AG20443 (cell line): ENCODE measurements at places on chromosomes 2 and 18.
A peak's percentile ranks its signal among the peaks of the same experiment; 100 is the strongest.

- no peak for DNase-seq
Observed at GRCh38 chr18:31581498-31582197, 10.0 kb upstream of the TTR start.

DNA sequence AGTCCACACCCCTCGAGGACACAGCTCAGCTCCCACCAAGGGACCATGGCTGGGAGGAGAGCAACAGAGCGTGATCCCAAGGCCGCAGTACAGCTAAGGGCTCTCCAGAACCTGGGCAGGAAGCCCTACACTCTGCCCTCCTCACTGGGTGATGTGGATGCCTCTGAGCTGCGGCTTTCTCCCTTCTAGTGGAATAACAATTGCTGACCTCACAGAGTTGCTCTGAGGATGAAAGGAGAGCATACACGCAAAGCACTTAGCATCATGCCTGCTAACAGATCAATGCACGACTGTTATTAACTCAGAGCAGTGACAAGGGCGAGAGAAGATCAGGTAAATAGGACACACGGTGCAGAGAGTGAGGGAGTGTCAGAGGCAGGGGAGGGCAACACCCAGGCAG is 74.2 kb downstream of the ZFP36L2 start:
- DNase-seq = no peak

DNA sequence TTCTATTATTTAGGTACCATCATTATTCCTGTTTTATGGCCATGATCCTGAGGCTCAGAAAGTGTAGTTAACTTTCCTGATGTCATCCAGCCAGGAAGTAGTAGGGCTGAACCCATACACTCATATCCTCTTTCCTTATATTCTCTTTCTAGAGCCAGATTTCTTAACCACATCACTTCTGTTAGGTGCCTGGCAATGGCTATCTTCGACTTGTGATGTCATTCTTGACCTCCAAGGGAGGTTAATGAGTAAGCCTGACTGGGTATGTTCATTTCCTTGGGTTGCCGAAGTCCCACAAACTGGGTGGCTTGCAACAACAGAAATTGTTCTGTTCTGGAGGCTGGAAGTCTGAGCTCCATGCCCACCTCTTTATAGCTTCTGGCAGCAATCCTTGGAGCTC is 43.4 kb downstream of the ITGB6 start:
- DNase-seq = peak; percentile 34

GRCh38 chr2:42074661-42075060 is 26.8 kb downstream of the PKDCC start:
- no peak for DNase-seq

- peak; percentile 37 for DNase-seq
Observed at GRCh38 chr2:46135958-46136357, 161.2 kb upstream of the EPAS1 start.

DNA sequence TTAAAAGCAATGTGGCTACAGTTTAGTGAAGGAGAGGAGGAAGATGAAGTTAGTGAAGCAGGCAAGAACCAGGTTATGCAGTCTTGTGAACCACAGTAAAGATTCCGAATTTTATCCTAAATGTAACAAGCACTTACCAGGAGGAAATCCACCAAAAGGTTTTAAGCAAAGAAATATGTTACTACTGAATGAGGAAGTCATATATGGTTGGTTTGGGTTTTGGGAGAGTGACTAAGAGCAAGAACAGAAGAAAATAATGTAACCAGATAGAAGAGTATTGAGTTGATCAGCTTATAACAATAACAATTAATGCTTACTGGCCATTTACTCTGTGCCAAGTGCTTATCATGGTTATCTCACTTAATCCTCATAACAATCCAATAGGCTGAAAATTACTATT is 1.9 kb downstream of the USP37 start:
- DNase-seq = no peak

GRCh38 chr2:69983392-69983966 is 22.0 kb upstream of the ASPRV1 start:
- DNase-seq = no peak

DNA sequence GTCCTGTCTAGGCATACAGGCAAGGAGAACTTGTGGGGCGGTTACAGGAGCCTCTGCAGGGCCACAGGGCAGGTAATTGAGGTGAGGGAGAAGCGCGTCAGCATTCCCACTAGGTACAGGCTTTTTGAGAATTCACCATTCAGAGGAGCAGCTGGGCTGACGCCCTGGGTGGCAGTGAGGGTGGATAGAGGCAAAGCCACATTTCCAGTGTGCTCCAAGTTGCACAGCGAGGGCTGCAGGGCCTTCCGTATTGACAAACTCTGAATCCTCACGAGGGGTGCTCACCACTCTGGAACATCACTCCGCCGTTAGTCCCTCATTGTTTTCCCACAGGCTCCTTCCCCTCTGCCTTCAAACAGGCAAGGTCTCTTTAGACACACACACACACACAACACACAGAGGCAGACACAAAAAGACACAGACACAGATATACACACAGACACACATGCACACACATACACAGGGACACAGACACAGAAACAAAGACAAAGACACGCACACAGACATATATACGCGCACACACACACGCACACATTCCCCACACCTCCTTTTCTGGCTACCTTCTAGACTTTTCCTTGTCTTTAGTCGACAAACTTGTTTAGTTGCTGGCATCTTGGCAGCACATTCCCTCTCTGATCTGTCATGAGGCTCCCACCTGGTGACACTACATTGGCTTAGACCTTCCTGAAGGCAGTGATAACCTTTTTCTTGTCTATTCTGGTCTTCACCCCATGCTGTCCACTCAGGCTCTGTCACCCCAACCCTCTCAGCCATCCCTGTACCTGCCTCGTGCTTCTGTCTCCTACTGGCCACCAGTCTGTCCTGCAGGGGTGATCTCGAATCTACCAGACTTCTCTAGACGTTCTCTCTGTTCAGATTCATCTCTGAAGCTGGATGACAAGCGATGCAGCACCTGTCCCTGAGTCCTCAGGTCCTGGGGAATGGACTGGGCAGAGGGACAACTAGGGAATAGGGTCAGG is 136.8 kb downstream of the ALPK2 start:
- DNase-seq = no peak

DNA sequence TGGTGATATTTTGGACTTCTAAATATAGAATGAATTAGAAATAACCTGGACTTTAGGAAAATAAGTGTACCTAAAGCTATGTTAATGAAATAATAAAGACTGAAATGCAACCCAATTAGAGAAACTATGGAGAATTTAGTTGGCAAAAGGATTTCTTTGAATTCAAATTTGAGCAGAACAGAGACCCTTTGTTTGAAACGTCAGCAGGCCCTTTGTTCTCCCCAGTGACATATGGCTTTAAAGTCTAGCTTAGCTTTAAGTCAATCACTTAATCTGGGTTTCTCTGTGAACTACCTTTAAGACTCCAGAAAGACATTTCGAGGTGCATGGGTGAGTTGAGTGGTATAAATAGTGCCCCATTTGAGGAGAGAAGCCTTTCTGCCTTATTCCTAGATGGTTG is 130.5 kb upstream of the CREB1 start:
- no peak for DNase-seq

DNA sequence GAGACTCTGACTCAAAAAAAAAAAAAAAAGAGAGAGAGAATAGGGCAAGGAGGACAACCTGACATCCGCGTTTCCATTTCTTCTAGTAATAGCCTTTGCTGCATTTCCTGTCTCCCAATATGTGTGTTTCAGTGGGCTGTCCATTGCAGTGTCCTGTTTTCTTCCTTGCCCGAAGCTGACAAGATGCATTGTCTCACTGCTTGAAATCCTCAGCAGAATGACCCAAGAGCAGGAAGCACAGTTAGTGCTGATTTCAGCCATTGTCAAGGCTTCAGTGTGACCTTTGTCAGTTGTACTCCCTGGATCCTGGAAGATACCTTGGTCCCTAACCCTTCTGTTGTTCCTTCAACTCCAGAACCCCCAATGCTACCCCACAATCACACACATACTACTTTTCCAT is 71.2 kb downstream of the SLC16A14 start:
- no peak for DNase-seq

DNA sequence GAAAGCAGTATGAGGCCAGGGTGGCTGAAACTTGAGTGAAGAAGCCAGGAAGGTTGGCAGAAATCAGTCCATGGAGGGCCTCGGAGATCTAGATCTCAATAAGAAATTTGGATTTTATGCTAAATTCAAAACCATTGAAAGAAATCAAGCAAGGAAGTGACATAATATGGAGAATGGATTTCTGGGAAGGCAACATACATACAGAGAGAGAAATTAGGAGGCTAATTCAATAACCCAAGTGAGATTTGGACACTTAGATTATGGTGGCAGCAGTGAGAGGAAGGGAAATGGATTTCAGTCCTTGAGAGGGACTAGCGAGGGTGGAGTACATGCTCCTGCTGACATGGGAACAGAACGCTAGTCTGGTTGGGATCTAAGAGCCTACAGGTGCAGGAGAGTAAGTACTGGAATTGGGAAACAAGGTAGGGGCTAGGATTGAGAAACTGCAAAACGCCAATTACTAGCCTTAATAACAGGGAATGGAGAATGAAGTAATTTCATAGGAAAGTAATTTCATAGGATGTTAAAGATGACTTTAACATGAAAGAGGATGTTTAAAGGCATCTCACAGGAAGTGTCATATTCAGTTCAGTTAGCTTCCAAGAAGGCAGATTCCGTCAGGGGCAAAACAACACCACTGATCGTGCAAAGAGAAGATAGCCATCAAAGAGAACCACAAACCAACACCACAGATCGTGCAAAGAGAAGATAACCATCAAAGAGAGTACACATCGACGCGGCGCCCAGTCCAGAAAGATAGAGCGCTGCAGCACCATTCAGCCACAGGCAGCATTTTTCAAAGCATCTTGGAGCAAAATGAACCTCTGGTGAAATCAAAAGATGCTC is 27.2 kb downstream of the CDKL4 start:
- DNase-seq = no peak

DNA sequence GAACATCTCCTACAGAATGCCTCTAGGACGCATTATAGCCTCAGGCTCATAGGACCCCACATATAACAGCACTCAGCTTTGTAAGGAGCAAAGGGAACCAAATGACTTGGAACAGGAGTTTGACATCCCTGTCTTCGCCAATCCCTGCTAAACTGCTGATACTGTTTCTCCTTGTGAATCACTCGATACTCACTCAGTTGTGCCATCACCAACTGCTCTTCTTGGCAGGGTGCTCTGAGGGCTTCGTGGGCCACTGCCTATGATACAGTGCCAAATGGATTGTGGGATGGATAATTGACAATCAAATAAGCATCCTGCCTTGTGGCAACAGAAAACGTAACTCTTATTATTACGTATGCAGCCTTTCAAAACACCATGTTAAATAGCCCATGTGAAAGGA is 396.3 kb downstream of the RIT2 start:
- no peak for DNase-seq

- DNase-seq = no peak
Observed at GRCh38 chr18:75189696-75190095, 19.2 kb downstream of the PTGR3 start.

DNA sequence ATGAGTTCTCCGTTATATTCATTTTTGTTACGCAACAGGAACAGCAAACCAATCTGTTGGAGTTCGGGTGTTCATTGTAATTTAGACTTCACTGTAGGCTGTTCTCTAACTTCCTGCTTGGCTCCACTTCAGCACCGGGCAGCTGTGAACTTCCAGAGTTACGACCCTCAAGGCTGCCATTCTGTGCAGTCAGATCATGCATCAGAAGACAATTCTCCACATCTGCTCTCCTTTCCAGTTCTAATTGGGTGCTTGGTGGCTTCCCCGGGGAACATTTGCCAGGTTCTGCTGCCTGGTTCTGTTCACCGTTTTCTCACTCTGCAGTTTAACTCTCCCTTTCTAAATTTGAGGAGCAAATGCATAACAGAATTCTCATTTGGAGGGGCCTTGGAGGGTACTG is 237.7 kb downstream of the NYAP2 start:
- DNase-seq = peak; percentile 19

GRCh38 chr2:37417321-37417720 is 72.9 kb downstream of the QPCT start:
- peak; percentile 65 for DNase-seq

DNA sequence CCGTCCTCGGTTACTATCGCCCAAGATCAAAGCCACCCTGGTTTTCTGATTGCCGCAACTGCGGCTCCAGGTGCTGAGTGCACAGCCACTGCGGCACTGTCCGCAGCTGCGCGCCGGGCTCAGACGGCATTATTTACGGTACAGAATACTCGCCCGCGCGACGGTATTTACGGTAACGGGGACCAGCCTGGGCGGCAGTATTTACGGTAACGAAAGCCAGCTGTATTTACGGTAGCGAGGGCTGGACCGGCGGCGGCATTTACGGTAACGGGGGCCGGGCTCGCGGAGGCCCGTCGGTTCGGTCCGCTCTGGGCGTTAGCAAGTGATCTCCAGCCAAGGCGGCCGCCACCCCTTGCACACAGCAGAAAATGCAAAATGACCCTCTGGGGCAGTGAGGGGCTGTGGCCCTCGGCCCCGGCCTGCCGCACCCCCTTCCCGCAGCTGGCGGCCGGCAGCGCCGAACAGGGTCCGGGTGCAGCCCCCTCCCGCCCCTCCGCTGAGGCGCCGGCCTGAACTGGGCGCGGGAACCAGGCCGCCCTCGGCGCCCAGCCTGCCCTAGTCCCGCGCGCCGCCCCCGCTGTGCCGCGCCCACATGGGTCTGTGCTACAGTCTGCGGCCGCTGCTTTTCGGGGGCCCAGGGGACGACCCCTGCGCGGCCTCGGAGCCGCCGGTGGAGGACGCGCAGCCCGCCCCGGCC is at the start of gene GNAL:
Gene GNAL (plus strand): TSS at position 293 of the 697 bp plus-strand sequence. CDS start 300 bp downstream, at position 593.
- DNase-seq = peak; percentile 86

GRCh38 chr18:38402509-38402908 is 836.9 kb upstream of the CELF4 start:
- no peak for DNase-seq

DNA sequence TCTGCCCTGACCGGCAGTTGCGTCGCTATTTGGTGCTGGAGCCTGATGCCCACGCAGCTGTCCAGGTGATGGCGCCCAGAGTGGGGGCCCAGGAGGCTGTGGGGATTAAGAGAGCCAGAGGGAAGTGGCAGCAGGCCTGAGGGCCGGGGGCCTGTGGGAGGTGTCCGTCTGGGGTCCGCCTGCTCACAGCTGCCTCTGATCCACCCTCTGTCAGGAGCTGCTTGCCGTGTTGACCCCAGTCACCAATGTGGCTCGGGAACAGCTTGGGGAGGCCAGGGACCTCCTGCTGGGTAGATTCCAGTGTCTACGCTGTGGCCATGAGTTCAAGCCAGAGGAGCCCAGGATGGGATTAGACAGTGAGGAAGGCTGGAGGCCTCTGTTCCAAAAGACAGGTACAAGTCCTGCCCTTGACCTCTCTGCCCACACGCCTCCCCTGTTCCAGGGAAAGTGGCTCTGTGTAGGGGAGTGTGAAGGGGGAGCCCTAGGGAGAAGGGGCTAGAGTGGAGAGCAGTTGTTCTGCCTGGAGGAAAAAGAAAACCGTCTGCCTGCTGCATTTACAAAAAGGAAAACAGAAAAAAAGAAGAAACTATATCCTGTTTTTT is 11.6 kb downstream of the STK11IP start:
- no peak for DNase-seq

DNA sequence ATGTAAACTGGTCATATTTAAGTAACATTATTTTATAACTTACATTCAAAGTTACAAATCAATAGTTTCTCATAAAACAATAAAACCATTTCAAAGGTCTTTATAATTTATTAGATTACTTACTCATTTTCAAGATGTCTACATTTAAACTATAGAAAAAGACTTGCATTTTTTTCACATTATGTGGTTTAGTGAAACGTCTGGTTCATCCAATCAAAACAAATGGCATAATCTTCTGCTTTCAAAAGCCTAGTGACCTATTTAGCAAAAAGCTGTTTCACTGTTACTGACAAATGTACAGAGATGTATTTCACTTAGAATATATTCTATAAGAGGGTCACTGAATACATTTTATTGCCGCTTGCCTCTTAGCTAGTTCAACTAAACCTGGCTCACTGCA is 49.3 kb upstream of the MCM6 start:
- no peak for DNase-seq
